ENCODE measurements at places on chromosomes 16 and 17.

DNA sequence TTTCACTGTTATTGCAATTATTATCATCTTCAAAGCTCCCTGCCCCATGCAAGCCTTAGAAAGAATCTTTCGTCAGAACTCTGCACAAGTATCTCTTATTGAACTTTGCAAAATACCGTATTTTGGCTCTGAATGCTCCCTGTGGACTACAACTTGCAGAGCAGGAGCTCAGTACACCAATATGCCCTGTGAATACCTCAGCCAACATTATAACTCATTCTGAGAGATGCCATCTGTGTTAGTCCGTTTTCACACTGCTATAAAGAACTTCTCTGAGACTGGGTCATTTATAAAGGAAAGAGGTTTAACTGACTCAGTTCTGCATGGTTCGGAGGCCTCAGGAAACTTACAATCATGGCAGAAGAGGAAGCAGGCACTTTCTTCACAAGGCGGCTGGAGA is 87.2 kb upstream of the XYLT1 start:
- DNase-seq, result no peak

- no peak for DNase-seq
Measured at GRCh38 chr17:5354310-5354709, 65.2 kb downstream of the NUP88 start.

GRCh38 chr16:18836702-18837101 is 35.4 kb upstream of the ARL6IP1 start:
- no peak for DNase-seq

- no peak for DNase-seq
Measured at GRCh38 chr17:62898239-62898864, 67.7 kb upstream of the TANC2 start.

GRCh38 chr16:30748634-30749445 is 615 bp downstream of the PHKG2 start:
- no peak for DNase-seq

DNA sequence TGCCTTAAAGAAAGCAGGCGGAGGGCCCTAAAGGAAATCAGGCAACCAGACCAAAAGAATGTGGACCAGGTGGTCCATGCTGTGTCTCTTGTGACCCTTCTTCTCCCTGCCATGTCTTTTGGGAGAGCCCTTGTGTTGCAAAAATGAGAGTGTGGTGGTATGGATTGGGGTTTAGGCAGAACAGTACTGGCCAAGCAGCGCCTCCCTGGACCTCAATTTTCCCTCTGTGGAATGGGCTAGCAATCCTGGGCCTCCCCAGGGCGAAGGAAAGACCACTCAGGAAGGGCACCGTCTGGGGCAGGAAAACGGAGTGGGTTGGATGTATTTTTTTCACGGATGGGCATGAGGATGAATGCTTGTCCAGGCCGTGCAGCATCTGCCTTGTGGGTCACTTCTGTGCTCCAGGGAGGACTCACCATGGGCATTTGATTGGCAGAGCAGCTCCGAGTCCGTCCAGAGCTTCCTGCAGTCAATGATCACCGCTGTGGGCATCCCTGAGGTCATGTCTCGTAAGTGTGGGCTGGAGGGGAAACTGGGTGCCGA is 7.6 kb upstream of the NLRC5 start:
- DNase-seq, result no peak

- no peak for DNase-seq
Measured at GRCh38 chr16:48546774-48547173, 63.2 kb downstream of the N4BP1 start.

DNA sequence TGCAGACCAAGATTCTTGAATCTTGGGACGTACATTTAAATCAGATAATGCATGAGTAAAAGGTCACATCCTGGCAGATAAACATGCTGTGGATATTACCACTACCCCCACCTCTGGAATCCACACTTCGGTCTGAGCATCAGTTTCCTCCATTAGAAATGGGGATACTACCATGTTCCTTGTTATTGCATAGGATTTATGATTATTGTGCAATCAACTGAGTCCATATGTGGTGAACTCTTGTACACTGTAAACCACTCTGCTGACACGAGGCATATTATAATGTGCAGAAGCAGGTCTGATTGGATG is 108.7 kb downstream of the VAT1L start:
- DNase-seq, result no peak

DNA sequence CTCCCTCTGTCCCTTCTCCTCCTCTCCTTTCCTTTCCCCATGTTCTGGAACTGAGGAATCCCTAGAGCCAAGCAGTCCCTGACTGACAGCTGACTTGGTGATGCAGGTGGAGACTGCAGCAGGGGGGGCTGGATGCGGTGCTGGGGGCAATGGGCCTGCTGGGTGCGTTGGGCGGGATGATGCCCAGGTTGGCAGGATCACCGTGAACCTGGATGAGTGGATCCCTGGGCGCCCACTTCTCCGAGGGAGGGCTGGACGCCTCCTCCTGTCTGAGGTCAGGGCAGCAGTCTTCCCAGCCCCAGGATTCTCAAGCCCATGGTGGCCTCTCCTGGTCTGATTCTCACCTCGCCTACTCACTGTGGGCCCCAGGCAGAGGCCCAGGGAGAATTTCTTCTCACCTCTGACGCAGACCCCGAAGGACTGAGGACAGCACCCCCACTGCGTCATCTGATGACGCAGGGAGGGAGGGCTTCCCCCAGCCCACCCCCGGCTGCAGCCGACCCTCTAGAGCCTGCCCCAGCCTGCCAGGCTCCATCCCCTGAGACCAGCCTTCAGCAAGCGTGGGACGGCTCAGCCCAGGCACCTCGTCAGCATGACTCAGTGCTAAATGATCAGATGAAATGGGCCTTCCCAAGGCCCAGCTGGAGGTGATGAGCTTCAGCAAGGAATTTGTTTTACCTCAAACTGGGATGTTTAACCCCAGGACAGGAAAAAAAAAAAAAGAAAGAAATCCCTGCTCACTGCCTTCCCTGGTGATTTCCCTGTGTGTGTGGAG is 188.0 kb upstream of the TNRC6C start:
- no peak for DNase-seq
